ENCODE measurements at places on chromosomes 3 and 15.

DNA sequence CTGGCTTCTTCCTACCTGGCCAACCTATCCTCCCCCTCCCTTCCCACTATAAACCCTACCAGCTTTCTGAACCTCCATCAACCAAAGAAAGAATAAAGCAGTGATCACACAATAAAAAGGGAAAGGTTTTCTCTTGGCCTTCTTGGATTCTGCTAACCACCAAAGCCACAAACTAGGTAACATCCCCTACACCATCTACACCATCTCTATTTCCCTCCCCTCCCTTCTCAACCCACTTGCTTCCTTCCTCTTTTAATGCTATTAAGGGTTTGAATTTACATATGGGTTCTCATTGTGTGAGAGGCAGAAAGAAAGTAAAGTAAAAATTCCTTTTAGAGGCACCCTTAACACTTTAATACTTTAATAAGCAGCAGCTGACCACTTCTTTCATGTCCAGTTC, 25.8 kb upstream of the RSL24D1 start:
- peak; percentile 90 for DNase-seq

- DNase-seq, result no peak
These were observed 115.8 kb downstream of the IQCH start for GRCh38 chr15:67370206-67370954.

- no peak for DNase-seq
These were observed 127.7 kb downstream of the LRRK1 start for GRCh38 chr15:101046826-101047225.

- no peak for DNase-seq
These were observed 10.5 kb upstream of the GADL1 start for GRCh38 chr3:30904996-30905395.

- DNase-seq, result no peak
These were observed 10.6 kb upstream of the SLC6A1 start for GRCh38 chr3:10981961-10982360.

GRCh38 chr15:100196326-100197058, 145.3 kb downstream of the ADAMTS17 start:
- DNase-seq, result no peak

GRCh38 chr3:155657161-155657560, 87.7 kb downstream of the PLCH1 start:
- DNase-seq, result no peak

DNA sequence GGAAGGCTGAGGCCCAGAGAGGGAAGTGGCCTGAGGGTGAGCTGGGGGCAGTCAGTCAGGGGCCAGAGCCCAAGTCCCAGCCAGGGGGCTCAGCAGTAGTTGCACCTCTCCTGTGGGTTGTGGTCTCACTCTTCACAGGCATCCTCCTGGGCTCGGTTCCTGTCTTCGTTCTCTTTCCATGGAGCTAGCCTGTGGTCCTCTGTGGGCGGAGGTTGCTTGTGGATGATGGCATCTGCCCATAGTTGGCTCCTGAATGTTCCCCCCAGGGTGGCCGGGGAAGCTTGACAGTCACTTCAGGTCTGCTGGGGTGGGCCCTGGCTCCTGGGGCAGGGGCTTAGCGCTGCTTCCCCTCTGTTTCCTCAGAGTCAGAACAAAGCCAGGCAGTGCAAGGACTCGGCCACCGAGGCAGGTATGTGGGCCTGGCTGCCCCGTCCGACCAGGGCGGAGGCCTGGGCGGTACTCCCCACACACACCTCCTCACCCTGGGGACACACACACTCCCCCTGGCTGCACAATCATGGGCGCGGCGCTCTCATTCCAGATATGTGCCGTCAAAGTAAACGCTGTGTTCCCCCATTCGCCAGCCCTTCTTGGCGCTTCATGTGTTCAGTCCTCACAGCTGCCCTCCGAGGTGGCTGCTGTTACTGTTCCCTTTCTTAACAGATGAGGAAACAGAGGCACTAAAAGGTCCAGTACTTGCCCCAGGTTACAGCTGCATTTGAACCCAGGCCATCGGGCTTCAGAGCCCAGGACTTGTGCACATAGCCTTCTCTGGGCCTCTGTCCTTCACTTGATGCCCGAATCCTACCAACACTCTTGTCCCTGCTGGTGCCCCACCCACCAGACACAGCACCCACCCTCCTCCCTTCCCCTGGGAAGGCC, 34.5 kb downstream of the PSTPIP1 start:
- DNase-seq, result no peak

DNA sequence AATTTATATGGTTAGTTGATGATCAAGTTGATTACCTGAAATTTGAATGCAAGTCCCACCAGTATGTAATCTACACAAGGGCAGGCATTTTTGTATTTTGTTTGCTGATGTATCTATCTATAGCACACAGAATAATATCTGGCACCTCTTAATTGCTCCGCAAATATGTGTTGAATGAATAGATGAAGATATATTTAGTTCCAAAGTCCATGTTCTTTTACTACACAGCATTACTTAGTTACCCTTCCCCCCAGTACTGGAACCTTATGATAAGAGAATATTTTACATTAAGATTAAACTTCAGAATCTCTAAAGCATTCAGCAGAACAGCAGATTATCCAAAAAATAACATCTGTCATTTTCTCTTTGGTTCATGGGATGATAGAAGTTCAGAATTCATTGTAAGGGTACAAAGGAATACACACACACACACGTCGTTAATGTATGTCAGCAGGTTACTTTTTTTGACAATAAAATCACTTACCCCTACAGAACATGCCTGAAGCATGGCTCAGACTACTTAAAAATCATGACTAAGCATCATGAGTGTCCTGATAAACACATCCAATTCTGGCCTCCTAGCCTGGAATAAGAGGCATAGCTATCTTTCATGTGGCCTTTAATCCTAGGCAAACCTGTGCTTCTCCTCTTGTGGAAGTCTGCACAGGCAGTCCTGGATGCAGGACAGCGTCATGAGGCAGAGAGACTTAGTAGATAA, 148.9 kb upstream of the TBC1D5 start:
- DNase-seq, result no peak

Data from NB4 (cell line).